ENCODE measurements at places on chromosomes 16 and 17.

GRCh38 chr17:68199837-68200688 lies 47.8 kb upstream of the AMZ2 start:
- DNase-seq, result no peak

DNA sequence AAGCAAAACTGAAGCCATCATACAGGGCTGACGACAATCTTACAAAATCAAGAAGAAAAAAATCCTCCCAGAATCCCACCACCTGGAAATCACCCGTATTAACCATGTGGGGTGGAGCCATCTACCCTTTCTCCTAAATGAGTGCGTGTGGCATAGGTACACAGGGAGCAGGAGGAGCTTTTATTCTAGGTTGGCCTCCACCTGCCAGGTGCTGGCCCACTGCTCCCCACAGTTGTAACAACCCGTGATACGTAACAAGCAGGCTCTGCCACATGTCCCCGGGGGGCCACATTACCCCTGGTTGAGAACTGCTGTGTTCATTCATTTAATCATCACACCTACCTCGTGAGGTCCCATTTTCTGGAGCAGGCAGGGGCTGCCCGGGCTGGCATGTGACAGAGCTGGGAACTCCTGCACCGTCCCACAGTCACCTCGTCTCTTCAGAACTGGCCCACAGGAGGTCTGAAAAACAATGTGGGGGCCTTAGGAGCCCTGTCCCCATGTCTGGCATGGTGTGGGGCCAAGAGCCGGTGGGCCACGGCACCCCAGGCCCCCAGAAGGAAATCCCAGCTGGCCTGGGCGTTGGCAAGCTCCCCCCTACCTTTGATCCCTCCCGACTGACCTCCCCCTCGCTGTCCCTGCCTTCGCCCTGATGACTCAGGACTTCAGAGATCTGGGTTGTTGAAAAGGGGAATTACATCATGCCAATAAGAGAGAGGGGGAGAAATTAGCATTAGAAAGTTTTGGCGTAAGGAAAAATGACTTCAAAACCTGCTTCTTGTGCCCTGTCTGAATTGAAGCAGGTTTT lies 12.9 kb downstream of the CMIP start:
- DNase-seq, result peak; percentile 61

- no peak for DNase-seq
These were observed 684 bp upstream of the SPIRE2 start for GRCh38 chr16:89827383-89828198.

DNA sequence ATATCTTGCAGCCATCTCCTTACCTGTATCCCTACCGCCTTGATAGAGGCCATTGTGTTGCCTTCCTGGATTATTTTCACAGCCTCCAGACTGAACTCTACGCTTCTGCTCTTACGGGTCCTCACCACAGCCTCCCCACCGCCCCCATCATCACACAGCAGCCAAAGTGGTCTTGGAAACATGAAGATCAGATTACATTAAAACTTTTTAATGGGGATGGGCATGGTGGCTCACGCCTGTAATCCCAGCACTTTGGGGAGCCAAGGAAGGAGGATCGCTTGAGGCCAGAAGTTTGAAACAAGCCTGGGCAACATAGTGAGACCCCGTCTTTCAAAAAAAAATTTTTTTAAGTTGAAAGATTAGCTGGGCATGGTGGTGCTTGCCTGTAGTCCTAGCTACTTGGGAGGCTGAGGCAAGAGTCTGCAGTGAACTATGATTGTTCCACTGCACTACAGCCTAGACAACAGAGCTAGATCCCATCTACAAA lies 150.5 kb downstream of the NPIPB5 start:
- DNase-seq, result no peak

GRCh38 chr16:21963887-21964286 lies 10.7 kb downstream of the UQCRC2 start:
- no peak for DNase-seq

GRCh38 chr16:86878236-86879080 lies 300.1 kb downstream of the FOXL1 start:
- DNase-seq, result no peak
